ENCODE measurements at places on chromosomes 1 and 21.
A peak's percentile ranks its signal among the peaks of the same experiment; 100 is the strongest.

DNA sequence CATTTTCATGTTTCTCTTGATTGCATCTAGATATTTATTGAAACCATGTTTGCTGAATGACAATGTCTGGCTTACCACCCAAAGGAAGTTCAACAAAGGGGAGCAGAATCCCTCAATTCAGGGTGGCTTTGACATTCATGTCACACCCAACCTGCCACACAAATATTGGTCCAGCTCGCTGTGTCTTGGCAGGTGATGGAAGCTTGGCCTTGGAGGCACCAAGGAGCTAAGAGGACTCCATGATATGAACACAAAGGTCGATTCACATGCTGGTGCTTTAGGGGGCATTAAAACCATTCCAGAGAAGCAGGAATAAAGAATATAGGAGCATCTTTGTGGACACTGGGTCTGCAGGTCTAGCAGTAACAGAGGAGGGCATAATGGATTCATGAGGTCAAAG is 114.8 kb downstream of the RUNX1 start:
- DNase-seq = no peak

GRCh38 chr1:78676993-78677392 is 27.4 kb downstream of the IFI44 start:
- DNase-seq = no peak

GRCh38 chr1:42952303-42953001 is 6.2 kb downstream of the SLC2A1 start:
- DNase-seq = no peak

DNA sequence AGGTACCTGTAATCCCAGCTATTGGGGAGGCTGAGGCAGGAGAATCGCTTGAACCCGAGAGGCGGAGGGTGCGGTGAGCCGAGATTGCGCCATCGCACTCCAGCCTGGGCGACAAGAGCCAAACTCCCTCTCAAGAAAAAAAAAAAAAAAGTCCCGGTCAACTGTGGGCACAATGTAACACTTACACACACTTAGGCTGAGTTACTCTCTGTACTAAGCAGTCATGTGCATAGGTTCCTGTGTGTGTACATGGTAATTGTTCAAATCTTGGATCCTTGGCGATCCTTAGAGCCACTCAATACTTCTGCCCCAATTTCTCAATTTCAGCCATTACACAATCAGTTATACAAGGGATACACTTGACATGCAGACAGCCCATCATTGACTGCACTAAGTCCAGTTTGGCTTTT is 11.6 kb downstream of the SDCCAG8 start:
- no peak for DNase-seq

GRCh38 chr1:21175670-21176581 is 771 bp downstream of the EIF4G3 start:
- DNase-seq = peak; percentile 65

- DNase-seq = no peak
Observed at GRCh38 chr1:231665726-231666125, 39.1 kb downstream of the DISC1 start.

GRCh38 chr1:194705123-194705854 is 1518.9 kb upstream of the B3GALT2 start:
- DNase-seq = no peak

DNA sequence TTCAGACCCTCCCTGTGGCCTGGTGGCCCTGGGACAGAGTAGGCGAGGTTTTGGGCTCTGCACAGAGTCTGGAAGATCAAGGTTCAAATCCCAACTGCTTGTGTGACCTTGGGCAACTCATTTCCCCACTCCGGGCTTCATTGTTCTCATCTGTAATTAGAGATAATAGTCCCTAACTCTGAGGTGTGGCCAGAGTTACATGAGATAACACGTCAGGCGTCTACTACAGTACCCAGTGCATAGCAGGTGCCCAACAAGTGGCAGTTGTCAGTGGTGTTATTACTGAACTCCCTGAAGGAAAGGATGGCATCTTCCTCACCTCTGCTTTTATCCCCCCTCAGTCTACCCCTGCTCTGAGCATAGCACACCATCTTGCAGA is 20.8 kb downstream of the RAP1GAP start:
- no peak for DNase-seq

- no peak for DNase-seq
Observed at GRCh38 chr1:167117225-167117624, 23.4 kb downstream of the STYXL2 start.

- no peak for DNase-seq
Observed at GRCh38 chr1:35191429-35192055, 1.4 kb downstream of the SFPQ start.

DNA sequence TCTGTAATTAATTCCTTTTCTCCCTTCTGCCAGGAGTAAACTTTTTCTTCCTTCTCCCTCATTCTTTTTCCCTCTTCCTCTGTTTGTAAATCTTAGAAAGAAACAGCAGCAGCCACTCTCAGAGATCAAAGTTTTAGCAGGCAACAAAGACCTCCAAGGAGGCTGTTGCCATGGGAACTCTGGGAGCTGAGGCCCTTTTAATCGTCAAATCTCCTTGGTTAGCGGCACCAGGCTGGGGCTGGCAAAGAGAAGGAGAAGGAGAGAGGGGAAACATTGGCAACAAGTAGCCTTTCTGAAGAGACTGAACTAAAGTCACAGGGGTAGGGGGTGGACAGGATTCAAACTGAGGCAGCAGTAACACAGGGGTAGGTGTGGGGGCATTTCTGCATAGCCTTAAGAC is 25.2 kb downstream of the ILDR2 start:
- no peak for DNase-seq

All from C1 segment of cervical spinal cord (tissue), 14 donors.